ENCODE measurements at places on chromosomes 6 and 20. TPM values are rescaled to one million over a fixed set of nuclear protein-coding genes. Genes with fewer than 3 reads are reported as not detected.

The DNAJC5 gene
- total RNA-seq: 32.2 TPM

The DEFB118 gene
- not detected for total RNA-seq

The KIF13A gene
- 20.3 TPM for total RNA-seq

The COL9A3 gene
- total RNA-seq: 0.54 TPM

The PRSS16 gene
- 3.4 TPM for total RNA-seq

The GSTA2 gene
- 0.07 TPM for total RNA-seq

The GTSF1L gene
- not detected for total RNA-seq

The AIF1 gene
- total RNA-seq: not detected
